ENCODE measurements at places on chromosomes 2 and 18. TPM values are rescaled to one million over a fixed set of nuclear protein-coding genes. Genes with fewer than 3 reads are reported as not detected.

Gene PTPN18
- 53.2 TPM for polyA plus RNA-seq

Gene DCDC2C
- polyA plus RNA-seq = not detected

Gene GALNT13
- polyA plus RNA-seq = not detected

Gene RAD51AP2
- polyA plus RNA-seq = not detected

Gene ROCK2
- polyA plus RNA-seq = 13.2 TPM

Gene RTP5
- polyA plus RNA-seq = not detected

All from naive thymus-derived CD4-positive, alpha-beta T cell (primary cell).